AG20443 (cell line): ENCODE measurements at places on chromosomes 2 and 18.

- no peak for DNase-seq
Measured at GRCh38 chr2:36664696-36665076, 31.8 kb upstream of the VIT start.

GRCh38 chr2:220096406-220096805 is 469.0 kb downstream of the SLC4A3 start:
- peak; percentile 20 for DNase-seq

DNA sequence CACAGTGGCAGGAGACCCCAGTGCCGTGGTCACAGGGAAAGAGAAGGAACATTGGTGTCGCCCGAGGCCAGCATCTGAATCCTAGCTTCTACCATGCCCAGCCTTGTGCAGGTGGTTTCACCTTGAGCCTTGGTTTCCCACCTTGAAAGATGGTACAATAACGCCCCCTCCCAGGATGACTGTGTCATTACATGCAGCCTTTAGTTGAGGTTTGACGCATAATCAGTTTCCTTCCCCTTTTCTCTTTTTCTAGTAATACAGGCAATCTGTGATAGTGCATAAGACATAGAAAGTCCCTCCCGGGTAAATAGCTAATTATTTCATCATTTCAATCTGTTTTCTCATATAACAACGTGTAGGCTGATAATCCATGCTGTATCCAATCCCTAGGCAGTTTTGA is 29.8 kb upstream of the ZNF407 start:
- DNase-seq, result no peak

DNA sequence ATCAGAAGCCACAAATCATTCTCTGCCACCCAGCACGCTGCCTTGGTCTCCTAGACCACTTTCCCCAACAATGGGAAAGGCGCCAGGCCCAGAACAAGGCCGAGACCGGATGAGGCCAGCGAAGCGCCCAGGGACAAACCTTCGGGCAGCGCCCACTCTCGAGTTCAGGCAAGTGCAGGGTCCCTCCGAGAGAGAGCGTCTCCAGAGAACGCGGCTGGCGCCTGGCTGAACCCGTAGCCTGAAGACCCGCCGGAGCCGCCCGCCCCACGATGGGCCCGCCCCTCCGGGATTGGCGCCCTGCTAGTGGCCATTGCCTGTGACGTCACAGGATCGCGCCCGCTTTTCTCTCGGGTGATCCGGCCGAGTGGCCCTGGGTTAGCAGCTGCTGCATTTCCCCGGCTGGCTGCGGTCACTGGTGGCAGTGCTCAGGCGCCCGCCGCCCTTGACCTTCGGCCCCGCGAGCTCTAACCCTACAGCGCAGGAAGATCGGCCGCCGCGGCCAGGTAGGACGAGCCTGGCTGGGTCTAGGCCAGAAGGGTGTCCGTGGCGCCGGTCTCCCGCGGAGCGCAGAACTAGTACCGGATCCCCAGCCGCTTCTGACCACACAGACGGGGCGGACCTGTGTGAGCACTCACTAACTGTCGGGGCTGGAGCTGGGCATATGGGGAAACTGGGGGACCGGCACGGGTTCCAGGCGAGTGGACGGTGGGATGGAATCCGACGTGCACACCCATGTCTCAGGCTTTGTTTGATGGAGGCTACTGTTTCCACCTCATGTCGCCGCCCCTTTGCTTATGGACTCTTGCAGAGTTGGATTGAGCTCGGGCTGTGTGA is at the start of gene FAHD2A:
TSS of gene FAHD2A (plus strand) at position 339 of the 834 bp plus-strand sequence. CDS start 2,851 bp downstream, outside the sequence.
- peak; percentile 99 for DNase-seq

- no peak for DNase-seq
Measured at GRCh38 chr2:54541995-54542394, 85.9 kb downstream of the SPTBN1 start.

- no peak for DNase-seq
Measured at GRCh38 chr2:13106302-13106701, 389.6 kb downstream of the TRIB2 start.

GRCh38 chr2:140891614-140892212 is 1239.1 kb downstream of the LRP1B start:
- no peak for DNase-seq
